Adrenal gland (tissue), 19 donors: ENCODE measurements at places on chromosomes 2 and 18.

- DNase-seq: no peak
These were observed 3.5 kb downstream of the GULP1 start for GRCh38 chr2:188295067-188295685.

DNA sequence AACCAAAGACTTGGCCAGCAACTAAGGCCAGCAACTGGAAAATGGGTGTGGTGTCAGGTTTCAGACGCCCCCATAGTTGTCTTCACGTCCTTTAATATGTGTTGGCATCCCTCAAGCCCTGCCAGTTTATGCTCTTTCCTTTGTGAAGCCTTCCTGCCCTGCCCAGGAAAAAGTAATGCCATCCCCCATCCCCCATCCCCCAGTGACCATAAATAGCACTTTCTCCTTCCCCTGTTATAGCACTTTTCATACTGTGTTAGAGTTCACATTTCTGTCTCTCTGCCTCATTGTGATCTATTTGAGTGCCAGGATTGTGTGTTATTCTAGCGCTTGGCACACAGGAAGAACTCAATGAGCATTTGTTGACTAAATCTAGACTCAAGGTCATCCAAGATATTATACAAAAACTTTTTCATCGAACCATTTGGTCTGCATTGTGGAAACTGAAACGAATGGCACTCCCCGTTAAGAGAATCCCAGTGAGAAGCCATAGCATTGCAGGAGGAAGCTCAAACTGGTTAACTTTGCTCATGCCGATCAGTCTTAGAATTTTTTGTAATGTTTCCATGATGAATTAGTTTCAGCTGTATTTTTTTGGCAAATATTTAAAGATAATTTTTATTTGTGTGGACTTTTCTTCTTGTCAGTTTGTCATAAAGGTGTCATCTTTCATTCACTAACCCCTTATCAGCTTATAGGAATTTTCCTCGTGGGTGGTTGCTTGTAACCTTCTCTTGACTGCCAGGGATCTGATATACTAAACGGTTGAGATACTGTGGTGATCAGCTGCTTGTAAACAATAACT, 15.7 kb downstream of the CRIM1 start:
- DNase-seq: peak; percentile 19

GRCh38 chr2:149597668-149598326, 10.2 kb upstream of the MMADHC start:
- peak; percentile 71 for DNase-seq

GRCh38 chr18:5416112-5416511, 120.6 kb upstream of the ZBTB14 start:
- no peak for DNase-seq

- DNase-seq: no peak
These were observed 65.8 kb upstream of the EDAR start for GRCh38 chr2:109054865-109055264.

- no peak for DNase-seq
These were observed 13.7 kb upstream of the OTOF start for GRCh38 chr2:26491563-26492167.

GRCh38 chr2:39620067-39620466, 45.6 kb upstream of the TMEM178A start:
- peak; percentile 86 for DNase-seq

- DNase-seq: no peak
These were observed 846.9 kb upstream of the ACVR2A start for GRCh38 chr2:146997945-146998344.

DNA sequence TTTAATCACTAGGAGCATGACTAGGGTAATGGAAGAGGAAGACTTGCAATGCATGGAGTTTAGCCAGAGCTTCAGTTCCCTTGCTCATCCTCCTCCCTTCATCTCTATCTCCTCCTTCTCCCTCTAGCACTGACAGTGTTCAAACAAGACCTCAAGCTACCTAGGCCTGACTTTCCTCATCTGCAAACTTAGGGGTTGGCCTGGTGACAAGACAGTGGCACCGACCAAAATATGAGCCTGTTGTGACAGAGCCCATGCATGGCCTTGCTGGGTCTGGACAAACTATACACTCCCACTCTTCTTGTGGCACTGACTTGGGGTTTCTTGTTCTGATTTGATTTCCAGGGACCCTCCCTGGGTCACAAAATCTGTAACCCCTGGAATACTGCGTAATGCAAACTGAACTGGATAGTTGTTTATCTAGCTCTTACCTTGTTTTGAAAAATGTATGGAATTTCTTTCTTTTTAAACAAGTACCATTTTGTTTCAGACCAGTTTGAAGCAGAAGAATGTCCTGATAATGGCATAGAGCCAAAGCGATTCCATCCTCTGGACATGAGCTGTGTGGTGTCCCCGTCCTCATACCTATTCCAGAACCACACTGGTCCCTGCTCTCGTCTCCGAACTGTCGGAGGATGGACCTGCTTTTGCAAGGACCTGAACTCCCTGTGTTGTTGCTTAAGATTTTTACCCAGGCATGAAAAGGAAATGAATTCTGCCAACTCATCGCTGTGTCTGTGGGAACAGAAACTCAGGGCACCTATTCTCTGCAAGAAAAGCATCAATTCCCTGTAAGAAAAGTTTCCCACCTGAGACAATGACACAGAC, 33.4 kb upstream of the PPP4R1 start:
- no peak for DNase-seq

DNA sequence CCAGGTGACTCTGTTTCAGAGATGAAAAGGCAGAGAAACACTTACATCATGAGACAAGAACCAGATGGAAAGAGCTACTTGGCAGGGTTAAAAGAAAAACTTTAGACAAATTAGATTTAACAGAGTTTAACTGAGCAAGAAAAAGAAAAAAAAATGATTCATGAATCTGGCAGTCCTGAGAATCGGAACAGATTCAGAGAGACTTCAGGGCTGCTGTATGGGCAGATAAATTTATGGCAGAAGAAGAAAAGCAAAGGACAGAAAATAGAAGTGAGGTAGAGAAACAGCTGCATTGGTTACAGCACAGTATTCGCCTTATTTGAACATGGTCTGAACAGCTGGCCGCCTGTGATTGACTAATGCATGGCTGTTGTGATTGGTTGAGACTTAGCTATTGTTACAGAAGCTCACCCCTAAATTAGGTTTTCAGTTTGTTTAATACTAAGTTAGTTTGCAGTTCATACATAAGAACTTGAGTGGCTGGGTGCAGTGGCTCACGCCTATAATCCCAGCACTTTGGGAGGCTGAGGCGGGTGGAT, 43.0 kb upstream of the RHOB start:
- peak; percentile 49 for DNase-seq

- DNase-seq: no peak
These were observed 26.5 kb upstream of the ERICH2 start for GRCh38 chr2:170743530-170744239.

- peak; percentile 73 for DNase-seq
These were observed 830 bp downstream of the DNER start for GRCh38 chr2:229713371-229714079.

- DNase-seq: no peak
These were observed 245.5 kb upstream of the KCNJ3 start for GRCh38 chr2:154452906-154453493.

DNA sequence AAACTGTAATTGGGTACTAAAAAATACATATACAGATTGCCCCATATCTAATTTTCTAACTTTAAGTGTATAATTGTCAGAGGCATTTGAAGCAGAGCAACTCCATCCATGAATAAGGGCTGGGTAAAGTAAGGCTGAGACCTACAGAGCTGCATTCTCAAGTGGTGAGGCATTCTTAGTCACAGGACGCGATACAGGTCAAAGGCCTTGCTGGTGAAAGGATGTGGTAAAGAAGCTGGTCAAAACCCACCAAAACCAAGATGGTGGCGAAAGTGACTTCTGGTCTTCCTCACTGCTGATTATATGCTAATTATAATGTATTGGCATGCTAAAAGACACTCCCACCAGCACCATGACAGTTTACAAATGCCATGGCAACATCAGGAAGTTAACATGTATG, 50.0 kb downstream of the SLC8A1 start:
- no peak for DNase-seq

GRCh38 chr18:78769502-78770105, 210.0 kb upstream of the SALL3 start:
- DNase-seq: no peak

GRCh38 chr2:111898703-111899514, 502 bp downstream of the MERTK start:
- DNase-seq: peak; percentile 54

DNA sequence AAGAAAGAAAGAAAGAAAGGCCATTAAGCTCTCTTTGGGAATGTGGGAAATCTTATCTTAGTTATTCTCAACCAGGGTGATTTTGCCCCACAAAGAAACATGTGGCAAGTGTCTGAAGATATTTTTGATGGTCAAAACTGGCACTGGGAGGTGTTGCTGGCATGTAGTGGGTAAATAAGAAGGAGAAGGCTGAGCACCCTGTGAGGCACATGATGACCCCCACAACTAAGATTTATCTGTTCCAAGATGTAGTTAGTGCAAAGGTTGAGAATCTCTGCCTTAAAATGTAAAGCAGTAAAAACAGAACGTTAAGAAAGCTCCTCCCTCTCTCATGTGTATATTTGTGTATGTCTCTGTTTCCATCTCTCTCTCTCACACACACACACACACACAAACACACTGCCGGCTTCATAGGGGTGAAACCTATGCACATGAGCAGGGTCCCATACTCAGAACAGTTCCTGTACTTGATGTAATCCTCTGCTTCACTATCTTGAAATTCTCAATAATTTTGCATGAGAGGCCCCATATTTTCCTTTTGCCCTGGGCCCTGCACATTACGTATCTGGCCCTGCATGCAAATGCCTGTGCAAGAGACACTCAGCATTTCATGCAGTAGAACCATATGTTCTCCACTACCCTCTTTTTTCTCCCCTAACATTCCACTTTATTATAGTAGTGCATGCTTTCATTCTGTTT, 94.3 kb downstream of the MREG start:
- no peak for DNase-seq

DNA sequence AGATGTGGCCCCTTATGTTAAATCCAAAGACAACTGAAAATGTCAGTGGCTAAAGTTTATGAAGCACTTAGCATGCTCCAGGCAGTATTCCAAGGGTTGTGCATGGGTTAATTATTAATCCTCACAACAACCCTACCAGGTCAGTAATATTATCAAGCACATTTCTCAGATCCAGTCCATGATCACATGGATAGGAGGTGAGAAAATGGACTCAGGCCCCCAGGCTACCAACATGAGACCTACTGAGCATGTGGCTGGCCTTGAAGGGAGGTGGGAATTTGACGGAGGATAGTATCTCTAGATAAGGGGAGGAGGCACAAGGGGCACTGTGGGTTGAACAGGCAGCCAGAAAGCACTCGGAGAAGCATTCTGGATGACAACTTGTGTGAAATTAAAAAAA, 412.0 kb downstream of the MEIS1 start:
- DNase-seq: no peak

DNA sequence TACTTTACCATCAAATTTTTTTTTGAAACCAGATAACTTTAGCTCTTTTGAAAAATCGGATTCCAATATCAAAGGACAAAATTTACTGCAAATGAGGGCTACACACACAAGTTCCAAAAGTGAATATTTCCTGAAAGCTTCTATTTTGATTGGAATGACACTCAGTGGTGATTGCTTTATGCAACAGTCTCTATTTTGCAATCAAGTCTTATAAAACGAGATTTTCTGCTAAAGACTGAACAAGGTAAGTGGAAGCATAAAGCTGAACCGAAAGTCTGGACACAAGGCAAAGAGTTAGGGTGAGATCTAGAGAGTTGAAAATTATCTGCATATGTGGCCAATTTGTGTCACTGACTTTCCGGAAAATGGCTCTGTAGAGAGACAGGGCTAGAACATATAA, 145.0 kb upstream of the OSR1 start:
- DNase-seq: no peak

- no peak for DNase-seq
These were observed 389.1 kb downstream of the NYAP2 start for GRCh38 chr2:225788571-225789094.

GRCh38 chr2:187853381-187853791, 299.2 kb upstream of the TFPI start:
- no peak for DNase-seq

DNA sequence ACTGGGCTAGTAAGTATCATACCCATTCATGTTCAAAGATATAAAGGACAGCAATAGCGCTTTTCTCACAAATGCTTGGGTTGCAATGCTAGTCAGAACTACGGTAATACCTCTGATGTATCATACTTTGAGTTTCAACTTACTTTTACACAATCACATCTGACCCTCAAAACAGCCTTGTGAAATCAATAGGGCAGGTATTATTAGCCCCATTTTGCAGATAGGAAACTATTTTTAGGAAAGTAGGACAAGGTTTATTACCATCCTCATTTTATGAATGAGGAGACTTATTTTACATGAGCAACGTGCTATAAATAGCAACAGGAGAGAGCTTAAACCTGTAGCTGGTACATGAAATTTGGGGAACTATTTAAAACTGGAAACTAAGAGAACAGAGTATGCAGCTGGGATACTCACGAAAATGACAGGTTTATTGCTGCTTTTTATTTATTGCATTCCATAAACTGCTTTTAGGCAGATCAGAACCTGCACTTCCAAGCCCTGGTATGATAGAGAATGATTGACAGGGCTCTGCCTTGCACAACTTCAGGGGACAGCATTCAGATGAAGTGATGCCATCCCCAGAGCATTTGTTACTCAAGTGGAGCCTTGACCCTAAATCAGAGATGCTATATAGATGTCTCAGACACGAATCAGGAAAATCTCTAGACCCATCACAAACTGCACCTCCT, 42.4 kb upstream of the PPM1B start:
- DNase-seq: no peak

GRCh38 chr2:162974771-162975170, 136.2 kb upstream of the KCNH7 start:
- no peak for DNase-seq

DNA sequence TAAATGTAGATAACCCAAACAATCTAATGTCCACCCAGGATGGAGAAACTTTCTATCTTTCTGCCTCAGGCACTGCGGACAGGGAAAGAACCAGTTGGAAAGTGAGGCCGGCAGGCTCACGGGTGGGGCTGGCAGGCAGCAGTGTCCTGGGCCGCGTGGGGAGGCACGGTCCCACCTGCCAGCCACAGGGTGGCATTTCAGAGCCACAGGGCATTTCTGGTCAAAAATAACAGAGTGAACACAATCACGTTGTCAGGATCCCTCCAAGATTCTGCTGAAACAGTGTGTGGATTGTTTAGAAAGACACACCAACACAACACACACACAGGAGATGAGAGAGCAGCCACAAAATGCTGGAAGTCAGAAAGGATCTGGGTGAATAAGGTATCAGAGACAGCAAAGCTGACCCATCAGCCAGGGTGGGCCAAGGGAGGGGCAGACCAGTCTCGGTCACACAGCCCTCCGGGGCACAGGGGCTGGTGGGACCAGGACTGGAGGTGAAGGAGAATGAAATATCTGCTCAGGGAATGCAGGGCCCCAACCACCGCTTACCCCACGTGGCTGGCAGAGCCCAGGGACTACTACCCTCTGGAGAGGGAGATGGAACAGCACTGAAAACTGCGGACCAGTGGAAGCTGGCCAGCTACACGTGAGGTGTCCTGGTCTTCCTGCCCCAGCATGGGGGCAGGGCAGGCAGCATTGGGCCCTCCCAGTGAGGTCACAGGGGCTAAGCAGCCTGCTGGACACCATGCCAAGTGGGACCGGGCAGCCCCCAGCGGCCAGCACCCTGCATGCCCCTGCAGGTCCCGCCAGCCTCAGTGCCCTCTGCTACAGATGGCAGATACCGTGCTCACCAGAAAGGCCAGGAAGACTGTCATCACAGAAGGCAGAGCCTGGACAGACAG, 173.9 kb downstream of the HDAC4 start:
- no peak for DNase-seq

GRCh38 chr2:12819103-12819475, 102.4 kb downstream of the TRIB2 start:
- peak; percentile 97 for DNase-seq
